ENCODE measurements at places on chromosomes 13 and 19. TPM values are rescaled to one million over a fixed set of nuclear protein-coding genes. Genes with fewer than 3 reads are reported as not detected.

The CEACAM16 gene
- total RNA-seq, result not detected

The CGB8 gene
- total RNA-seq, result not detected

The DCLK1 gene
- 11.6 TPM for total RNA-seq

The PGLYRP1 gene
- total RNA-seq, result not detected

The KLK7 gene
- total RNA-seq, result not detected

The INSR gene
- total RNA-seq, result 221 TPM

The METTL21C gene
- not detected for total RNA-seq

GRCh38 chr13:25901460-25902376, 150.1 kb downstream of the SHISA2 start:
- no peak overlapping the region for H3K27ac ChIP-seq
- no peaks in the 10 kb centered on the region for H3K4me1 ChIP-seq
- no peaks in the 10 kb centered on the region for H3K36me3 ChIP-seq
- DNase-seq, result no peak
- H3K4me3 ChIP-seq, result no peak overlapping the region

GRCh38 chr19:53365134-53365898, at the start of gene ZNF525:
Gene ZNF525 (plus strand): TSS chr19:53365705. CDS start chr19:53372282, 6,577 bp downstream.
- DNase-seq, result peak; percentile 88
- H3K27me3 ChIP-seq, result no peaks in the 10 kb centered on the region
- no peaks in the 10 kb centered on the region for H3K36me3 ChIP-seq
- H3K4me1 ChIP-seq, result peaks cover 13% of the 10 kb centered on the region
- peak within 1 kb of the TSS; percentile 55 for H3K4me3 ChIP-seq
- no peak within 1 kb of the TSS for H3K27ac ChIP-seq

DNA sequence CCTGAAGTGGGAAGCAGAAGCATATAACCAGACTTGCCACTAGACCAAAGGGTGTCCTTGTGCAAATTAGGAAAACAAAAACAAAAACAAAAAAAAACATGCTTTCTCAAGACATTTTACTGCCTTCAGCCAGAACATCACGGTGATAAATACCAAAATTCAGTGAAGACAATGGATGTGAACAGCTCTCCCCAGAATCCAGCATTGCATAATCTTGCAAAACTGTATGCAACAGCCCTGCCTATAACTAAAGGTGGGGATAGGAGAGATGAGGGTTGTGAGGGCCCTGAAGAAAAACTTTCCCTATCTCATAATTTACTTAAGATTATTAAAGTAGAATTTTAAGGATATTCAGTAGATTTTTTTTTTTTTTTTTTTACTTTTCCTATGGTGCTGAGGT, 24.9 kb upstream of the NDFIP2 start:
- H3K4me3 ChIP-seq, result no peak overlapping the region
- H3K27me3 ChIP-seq, result no peaks in the 10 kb centered on the region
- H3K4me1 ChIP-seq, result no peaks in the 10 kb centered on the region
- H3K27ac ChIP-seq, result no peak overlapping the region

GRCh38 chr13:52845766-52846566, 2.5 kb downstream of the PCDH8 start:
- no peak overlapping the region for H3K4me3 ChIP-seq
- H3K27ac ChIP-seq, result no peak overlapping the region
- peaks cover 10% of the 10 kb centered on the region for H3K4me1 ChIP-seq
- no peaks in the 10 kb centered on the region for H3K36me3 ChIP-seq

DNA sequence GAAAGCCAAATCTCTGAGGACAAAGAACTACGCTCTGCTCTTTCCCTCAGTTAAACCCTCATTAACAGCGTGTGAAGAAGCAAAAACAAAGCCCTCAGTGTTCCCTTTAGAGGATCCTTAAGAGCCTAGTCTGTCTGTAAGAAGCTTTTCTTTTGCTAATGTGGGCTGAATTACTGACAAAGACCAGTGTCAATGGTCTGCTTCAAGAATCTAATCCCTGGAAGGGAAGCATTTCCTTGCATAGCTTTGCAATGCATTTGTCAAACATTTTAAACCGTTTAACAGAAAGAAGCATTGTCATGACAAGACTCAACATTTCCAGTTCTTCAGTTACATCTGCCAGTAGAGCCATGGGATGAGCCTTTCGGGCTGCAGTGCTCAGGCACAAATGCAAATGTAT, 64.9 kb downstream of the EDNRB start:
- no peaks in the 10 kb centered on the region for H3K27me3 ChIP-seq
- no peak overlapping the region for H3K4me3 ChIP-seq
- no peaks in the 10 kb centered on the region for H3K36me3 ChIP-seq
- DNase-seq, result no peak
- H3K27ac ChIP-seq, result no peak overlapping the region

GRCh38 chr13:27419328-27419727, 5.1 kb upstream of the GTF3A start:
- H3K27me3 ChIP-seq, result no peaks in the 10 kb centered on the region
- H3K27ac ChIP-seq, result no peak overlapping the region
- no peaks in the 10 kb centered on the region for H3K36me3 ChIP-seq

DNA sequence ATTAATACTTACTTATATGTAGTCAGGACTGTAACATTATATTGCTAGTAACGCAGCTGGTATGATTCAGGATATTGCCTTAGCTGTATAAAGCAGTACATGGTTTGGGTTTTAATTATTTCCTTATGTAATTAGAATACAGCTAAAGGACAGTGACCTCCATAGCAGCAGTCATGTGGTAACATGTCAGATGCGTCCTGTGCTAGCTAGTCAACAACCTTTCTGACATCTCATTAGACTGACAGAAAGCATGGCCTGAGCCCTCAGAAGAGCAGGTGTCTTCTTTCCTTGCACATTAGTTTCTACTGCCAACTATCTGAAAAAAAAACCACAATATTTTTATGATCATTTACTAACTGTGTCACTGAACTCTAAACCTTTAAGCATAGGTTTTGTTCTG, 122.2 kb downstream of the MAB21L1 start:
- no peak overlapping the region for H3K4me3 ChIP-seq
- H3K36me3 ChIP-seq, result no peaks in the 10 kb centered on the region
- H3K27me3 ChIP-seq, result no peaks in the 10 kb centered on the region
- H3K4me1 ChIP-seq, result no peaks in the 10 kb centered on the region
- no peak for DNase-seq
- H3K27ac ChIP-seq, result no peak overlapping the region

- no peaks in the 10 kb centered on the region for H3K4me1 ChIP-seq
- no peak overlapping the region for H3K27ac ChIP-seq
- no peaks in the 10 kb centered on the region for H3K36me3 ChIP-seq
Measured at GRCh38 chr13:26847281-26847680, 86.7 kb upstream of the GPR12 start.

DNA sequence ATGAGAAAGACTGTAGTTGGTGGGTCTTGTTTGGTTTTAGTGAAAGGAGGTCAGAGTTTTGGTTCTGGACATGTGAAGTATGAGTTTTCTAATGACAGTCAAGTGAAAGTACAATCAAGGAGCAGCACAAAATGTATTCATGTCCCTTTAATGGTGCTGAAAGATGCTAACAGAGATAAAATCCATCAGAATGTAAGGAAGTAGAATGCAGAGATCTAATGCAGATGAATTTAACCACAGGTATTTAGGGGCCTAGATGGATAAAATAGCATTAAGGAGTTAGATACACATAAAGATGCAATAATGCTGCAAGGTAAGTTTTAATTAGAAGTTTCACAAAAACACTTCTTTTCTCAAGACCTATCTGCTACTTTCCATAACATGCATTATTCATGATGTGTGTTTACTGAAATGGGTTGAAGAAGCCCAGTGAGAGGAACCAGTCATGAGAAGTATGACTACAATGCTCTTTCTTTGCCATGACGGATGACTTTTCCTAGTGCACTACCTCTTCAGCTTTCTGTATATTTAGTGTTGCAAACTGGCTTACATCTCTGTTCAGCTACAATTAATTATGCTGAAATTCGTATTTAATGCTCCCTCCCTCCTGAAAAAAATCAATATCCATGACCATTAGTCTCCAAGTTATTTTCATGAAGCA, 222.9 kb upstream of the HTR2A start:
- no peak overlapping the region for H3K27ac ChIP-seq
- H3K4me1 ChIP-seq, result no peaks in the 10 kb centered on the region
- no peak overlapping the region for H3K4me3 ChIP-seq
- no peak for DNase-seq
- no peaks in the 10 kb centered on the region for H3K36me3 ChIP-seq

GRCh38 chr13:59744747-59745391, 418.9 kb downstream of the DIAPH3 start:
- H3K36me3 ChIP-seq, result no peaks in the 10 kb centered on the region
- no peak for DNase-seq
- H3K27me3 ChIP-seq, result no peaks in the 10 kb centered on the region
- H3K27ac ChIP-seq, result no peak overlapping the region
- H3K4me1 ChIP-seq, result no peaks in the 10 kb centered on the region

GRCh38 chr13:67366533-67366932, 136.4 kb upstream of the PCDH9 start:
- DNase-seq, result no peak
- no peak overlapping the region for H3K27ac ChIP-seq
- no peaks in the 10 kb centered on the region for H3K4me1 ChIP-seq
- no peaks in the 10 kb centered on the region for H3K27me3 ChIP-seq

DNA sequence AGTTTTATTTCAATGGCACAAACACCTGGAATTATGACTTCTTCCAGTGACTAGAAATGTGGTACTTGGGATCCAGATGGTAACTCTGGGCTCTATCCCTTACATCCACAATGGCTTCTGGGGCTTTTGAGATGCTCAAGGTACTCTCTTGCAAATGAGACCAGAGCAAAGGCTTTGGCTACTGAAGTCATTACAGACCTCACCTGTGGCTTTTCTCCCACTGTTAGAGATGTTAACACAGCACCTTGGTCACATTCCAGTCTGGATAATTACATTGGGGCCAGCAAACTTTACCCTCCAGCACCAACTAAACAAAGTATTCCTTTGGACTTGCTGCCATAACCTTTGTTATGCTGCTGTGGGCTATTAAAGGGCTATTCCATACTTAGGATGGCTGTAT, 6.1 kb downstream of the ENOX1 start:
- no peaks in the 10 kb centered on the region for H3K36me3 ChIP-seq
- no peak overlapping the region for H3K27ac ChIP-seq
- H3K4me3 ChIP-seq, result no peak overlapping the region
- H3K27me3 ChIP-seq, result no peaks in the 10 kb centered on the region
- no peak for DNase-seq
- peaks cover 4% of the 10 kb centered on the region for H3K4me1 ChIP-seq

- no peak overlapping the region for H3K4me3 ChIP-seq
- H3K27ac ChIP-seq, result no peak overlapping the region
- no peak for DNase-seq
- H3K27me3 ChIP-seq, result no peaks in the 10 kb centered on the region
- H3K4me1 ChIP-seq, result no peaks in the 10 kb centered on the region
Measured at GRCh38 chr13:29832761-29833298, 17.6 kb downstream of the UBL3 start.

GRCh38 chr13:19993024-19993423, 34.5 kb downstream of the ZMYM2 start:
- H3K27ac ChIP-seq, result no peak overlapping the region
- peaks cover 21% of the 10 kb centered on the region for H3K4me1 ChIP-seq
- DNase-seq, result no peak
- H3K4me3 ChIP-seq, result no peak overlapping the region
- no peaks in the 10 kb centered on the region for H3K27me3 ChIP-seq

- H3K27me3 ChIP-seq, result no peaks in the 10 kb centered on the region
- peak; percentile 42 for DNase-seq
- H3K4me3 ChIP-seq, result peak overlapping the region; percentile 84
- peaks cover 25% of the 10 kb centered on the region for H3K4me1 ChIP-seq
- H3K27ac ChIP-seq, result peak overlapping the region; percentile 81
Measured at GRCh38 chr19:57559008-57559403, 657 bp downstream of the ZNF550 start.

Data from heart left ventricle (tissue), 16 donors.